ENCODE measurements at places on chromosomes 2 and 18.

DNA sequence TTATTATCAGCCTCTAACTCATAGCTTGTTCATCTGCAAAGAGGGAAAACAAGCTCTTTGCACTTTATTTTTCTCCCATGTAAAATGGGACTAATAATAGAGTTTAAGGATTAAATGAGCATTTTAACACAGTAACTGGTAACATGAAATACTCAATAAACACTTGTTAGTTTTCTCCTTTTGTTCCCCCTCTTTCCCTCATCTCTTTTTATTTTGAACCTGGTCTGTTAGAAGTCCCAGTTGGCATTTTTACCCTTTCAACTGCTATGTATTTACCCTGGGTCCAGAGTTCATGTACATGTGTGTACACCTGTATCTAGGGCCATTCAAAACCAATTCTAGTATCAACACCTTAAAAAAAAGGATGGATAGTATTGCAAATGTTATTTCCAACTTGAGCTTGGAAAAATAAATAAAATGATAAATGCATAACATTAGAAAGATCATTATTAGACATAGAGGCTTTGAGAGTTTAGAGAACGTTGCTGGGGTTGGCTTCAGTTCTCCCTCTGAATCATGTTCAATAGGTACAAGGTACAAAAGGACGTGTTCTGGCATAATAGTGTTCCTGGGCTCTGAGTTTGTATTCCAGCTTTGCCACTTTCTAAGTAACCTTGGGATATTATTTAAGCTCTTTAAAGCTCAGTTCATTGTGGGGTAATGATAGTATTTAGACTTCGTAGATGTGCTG, 5.2 kb upstream of the VPS54 start:
- DNase-seq: no peak

- DNase-seq: no peak
Observed at GRCh38 chr18:13375302-13376255, 157.0 kb downstream of the LDLRAD4 start.

GRCh38 chr18:69490072-69490471, 89.4 kb downstream of the DOK6 start:
- DNase-seq: no peak

DNA sequence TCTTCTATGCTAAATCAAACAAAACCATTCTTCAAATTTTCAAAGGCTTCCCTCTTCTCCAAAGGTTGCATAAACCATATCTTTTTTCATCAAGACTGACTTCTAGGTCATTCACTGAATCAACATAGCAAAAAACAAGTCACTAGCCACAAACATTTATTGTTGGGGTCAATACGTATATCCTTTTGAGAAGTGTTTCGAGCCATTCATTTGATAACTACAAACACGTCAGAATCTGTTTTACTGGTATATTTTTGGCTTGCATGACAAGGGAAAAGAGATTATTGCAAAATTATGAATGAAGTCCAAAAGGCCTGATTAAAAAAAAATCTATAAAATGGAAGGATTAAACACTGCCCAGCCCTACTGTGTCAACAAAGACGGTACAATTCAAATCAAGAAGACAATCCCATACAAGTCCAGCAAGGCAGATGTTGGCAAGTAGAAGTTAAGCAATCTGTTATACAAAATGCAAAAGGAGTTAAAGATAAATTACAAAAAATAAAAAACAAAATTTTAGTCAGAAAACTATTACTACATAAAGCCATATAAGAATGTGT, 222.4 kb downstream of the SRBD1 start:
- no peak for DNase-seq

DNA sequence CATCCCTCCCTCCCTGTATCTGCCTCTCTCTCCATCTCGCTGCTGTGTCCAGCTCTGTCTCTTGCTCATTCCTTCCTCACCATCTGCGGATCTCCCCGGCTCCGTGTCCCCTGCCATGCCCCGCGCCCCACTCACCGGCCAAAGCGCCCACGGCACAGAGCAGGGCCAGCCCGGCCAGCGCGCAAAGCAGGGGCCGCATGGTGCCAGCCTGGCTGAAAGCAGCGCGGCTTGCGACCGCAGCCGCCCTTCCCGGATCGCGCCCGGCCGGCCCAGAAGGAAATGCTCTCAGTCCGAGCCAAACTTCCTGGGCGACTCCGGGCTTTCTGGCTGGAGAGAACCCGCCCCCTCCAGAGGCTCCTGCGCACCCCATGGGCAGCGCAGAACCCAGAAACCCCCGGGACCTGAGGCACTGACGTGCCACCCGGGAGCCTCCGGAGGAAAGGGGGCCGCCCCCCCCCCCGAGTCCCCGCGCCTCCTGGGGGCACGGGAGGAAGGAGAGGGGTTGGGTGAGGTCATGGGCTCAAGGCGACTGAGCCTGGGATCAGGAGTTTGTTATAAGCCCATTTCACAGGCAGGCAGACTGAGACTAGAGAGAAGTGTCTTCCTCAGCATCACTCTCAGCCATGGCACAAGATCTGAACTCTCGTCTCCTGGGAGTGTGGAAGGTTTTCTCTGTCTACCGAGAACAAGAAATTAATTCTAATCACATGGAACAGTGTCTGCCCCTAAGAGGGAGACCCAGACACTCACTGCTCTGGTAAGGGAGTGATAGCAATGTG, 45.2 kb upstream of the RAB6C start:
- no peak for DNase-seq

- no peak for DNase-seq
Observed at GRCh38 chr2:133690780-133691179, 122.5 kb upstream of the NCKAP5 start.
